ENCODE measurements at places on chromosomes 16 and 17.

- DNase-seq, result no peak
Measured at GRCh38 chr16:2936436-2937011, 24.8 kb downstream of the FLYWCH1 start.

DNA sequence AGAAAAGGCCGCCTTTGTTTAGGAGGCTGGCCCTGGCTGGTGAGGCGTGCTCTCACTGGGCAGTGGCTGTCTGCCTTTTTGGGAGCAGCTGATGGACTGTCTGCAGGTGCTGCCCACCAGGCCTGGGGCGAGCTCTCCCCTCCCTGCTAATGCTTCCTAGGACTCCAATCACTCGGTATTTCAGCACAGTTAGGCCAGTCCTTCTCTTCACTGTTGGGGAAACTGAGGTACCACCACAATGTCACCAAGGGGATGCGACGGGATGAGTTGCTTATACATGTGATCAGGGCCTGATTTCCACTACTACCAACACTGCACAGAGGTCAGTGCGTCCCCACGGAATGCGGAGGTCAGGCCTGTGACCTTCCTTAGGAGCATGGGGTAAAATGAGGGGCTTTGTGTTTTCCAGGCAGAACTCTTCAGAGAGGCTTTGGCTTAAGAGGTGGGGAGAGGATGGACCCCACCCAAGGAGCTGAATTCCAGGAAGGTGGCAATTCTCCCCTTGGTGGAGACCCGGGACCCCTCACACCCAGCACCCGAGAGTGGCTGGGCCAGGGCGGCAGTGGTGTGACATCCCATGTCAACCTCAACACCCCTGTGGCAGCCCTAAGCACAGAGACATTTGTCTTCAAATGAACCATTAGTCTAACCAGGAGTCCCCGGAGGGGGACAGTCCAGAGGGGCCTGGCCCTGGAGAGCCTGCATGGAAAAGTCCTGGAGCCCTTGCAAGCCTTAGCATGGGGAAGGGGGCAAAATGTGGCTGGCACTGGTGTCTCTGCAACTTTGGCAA is 86.4 kb downstream of the N4BP1 start:
- DNase-seq, result no peak

DNA sequence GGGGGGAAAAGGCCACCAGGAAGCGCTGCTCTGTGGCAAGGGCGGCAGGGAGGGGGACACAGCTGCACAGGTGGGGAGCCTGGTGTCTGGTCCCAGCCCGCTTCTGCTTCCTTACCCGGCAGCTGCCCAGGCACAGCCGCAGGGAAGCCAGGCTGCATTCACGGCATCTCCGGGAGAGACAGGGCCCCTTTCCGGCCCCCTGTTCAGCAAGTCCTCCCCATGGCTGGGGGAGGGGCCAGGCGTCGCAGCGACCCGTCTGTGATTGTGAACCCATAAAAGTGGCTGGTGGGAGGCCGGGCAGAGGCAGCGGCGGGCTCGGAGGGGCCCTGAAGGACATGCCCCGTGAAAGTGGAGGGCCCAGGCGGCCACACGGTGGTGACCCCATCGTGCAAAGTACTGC is 28.7 kb downstream of the SOX8 start:
- no peak for DNase-seq

DNA sequence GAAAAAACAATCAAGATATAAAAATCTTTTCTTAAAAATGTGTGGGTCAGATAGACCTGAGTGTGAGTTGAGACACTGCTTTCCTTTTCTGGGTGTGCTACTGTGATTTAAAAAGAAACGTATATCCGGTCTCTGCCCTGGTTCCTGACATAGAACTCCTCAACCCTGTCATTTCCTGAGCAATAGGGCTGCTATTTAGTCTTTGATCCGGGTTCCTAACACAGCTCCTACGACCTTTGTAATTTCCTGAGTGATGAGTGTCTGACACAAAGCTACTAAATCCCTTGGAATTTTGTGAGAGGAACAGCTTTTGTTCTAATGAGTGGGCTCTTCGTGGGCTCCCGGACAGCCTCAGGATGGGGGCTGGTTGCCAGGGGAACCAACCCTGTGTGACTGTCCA is 93.9 kb upstream of the FA2H start:
- DNase-seq, result no peak

DNA sequence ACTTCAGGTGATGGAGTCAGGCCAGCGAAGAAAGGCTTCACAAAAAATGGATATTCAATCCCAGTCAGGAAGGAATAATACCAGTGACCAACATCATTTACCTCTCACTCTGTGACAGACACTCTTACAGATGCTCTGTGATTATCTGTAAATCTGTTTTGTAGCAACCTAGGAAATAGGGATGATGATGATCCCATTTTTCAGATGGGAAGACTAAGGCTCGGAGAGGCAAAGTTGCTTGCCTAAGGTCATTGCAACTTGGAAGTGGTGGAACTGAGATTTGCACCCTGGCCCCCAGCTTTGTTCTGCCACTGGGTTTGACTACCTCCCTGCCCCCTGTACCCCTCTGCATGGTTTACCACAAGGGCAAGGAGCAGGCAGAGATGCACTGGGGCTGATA is 14.1 kb upstream of the WSCD1 start:
- no peak for DNase-seq

DNA sequence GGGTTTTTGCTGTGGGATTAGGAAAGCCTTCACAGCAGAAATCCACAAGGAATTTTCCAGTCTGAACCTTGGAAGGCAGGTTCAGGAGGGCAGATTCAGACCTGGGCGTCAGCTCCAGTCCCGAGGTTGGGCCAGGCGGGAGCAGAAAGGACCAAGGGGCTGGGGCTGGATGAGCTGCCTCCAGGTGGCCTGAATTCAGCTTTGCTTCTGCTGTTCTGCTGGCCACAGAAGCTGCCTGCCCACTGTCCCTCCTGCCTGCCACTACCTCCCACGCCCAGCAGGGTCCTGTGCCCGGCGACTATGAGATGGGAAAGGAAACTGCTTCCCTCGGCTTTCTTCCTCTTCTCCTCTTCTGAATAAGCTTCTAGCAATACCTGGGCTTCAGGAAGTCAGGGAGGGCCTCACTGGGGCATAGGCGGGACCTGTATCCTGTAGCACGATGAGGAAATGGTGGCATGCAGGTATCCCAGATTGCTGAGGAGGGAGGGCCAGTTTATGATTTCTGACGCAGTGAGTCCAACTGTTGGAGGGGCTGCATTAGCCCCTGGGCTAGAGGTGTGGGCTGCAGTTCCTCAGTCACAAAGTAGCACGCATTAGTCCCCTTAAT is 18.4 kb downstream of the TBX4 start:
- DNase-seq, result no peak

DNA sequence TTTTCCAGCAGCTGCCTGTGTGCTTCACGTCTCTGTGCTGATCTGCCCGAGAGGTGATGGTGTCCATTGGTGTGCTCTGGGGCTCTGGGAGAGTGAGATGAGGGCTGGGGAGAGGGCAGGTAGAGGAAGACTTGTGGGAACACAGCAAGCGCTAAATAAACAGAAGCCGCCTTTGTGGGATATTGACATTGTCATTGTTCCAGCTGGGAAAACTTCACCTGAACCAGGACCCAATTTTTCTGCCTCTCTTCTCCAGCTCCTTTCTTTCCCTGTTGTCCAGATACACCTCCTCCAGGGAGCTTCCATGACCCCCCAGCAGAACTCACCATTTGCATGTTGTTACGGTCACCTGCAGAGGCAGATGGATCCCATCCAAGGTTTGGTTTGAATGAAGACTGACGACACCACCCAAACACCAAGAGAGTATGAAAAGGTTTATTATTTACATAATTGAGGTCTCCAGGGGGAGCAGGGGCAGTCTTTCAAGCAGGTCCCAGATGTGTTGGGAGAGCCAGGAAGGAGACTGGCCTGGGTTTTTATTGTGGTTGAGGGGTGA is 3.6 kb upstream of the ITGA3 start:
- DNase-seq, result no peak

- no peak for DNase-seq
Measured at GRCh38 chr17:6642592-6642991, 1.7 kb downstream of the TXNDC17 start.
